ENCODE measurements at places on chromosomes 2 and 18.

DNA sequence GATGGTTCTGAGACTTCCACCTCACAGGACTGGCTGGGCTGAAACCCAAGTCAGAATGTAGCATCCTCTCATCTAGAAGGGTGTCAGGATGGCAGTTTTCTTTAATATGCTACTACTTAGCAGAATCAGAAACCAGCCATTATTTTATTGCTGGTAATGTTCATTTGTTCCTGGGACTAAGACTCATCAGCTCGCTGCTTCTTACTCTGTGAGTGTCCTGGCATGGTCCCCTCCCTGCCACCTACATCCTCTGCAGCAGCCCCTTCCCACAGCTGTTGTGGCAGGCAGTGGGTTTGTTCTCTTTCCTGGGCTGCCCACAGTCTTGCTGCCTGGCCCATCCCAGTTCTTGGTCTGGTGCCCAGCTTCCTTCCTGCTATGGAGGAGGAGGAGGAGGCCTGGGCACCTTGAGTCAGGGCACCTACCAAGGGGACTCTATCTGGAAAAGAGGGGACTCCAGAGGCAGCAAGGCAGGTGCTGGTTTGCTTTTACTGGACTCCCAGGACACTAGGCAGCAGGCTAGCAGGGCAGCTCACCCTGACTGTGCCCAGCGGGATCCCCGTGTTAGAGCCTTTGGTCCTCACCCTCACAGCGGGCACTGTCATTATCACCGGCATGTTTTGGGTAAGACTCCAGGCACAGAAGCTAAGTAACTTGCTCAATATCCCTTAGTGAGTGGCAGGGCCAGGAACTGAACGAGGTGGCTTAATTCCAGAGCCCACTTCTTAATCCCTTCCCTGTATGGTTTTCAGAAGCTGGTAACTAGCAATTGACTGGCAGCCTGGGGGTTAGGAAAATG, 62.1 kb downstream of the LRRFIP1 start:
- DNase-seq = no peak

DNA sequence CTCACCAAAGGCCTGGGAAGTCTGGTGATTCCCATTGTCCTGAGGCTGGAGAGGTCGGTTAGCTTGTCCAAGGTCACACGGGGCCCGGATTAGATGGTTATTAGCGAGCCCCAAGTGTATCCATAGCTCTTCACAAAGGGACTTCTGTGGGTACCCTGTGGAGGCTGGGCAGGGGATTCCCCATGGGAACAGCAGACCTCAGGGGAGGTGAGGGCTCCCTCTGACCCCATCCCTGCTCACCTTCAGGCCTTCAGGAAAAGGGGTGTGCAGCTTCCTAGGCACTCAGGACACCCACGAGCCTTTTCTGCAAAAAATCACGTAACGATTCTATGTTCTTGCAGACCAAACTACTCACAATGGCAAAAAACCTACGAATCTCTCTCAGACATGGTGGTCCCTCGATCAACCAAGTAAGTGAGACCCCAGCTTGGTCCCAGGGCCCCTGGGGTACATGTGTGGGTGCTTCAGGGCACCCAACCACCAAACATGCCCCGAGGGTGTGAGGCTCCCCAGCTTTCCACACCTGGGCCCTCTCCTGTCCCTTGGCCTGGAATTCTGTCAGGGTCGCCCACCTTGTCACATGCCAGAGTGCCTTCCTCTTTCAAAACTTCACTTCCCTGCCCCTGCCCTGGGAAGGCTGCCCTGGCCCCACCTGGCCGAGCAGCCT, 40.3 kb downstream of the PDIA6 start:
- DNase-seq = no peak

- no peak for DNase-seq
These were observed 49.0 kb upstream of the BIN1 start for GRCh38 chr2:127155947-127156346.

DNA sequence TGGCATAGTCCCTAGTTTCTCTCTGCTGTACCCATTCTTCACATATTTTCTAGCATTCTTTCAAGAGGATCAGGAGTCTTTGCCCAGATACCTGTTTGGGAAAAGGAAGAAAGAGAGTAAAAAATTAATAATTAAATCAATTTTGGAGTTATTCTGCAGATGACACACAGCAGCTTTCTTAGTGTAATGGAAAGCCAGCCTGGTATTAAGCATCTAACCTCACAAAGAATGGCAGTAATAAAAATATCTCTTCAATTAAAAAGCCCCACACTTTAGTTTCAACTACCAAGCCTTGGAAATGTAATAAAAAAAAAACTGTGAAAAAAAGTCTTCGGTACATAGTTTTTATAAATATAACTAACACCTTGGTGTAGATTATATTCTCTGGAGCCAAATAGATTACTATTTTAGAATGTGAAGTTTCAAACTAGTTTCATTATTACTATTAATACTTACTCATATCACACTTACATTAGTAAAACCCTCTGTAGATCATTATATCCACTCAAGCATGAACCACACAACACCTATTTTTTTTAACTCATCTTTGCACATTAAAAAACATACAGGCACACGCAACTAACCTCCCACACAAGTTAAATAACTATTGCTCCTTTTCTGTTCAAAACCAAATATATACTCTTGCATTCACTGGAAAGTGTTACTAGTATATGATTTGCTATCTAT, 90.9 kb downstream of the GPD2 start:
- DNase-seq = peak; percentile 24

GRCh38 chr2:584863-585823, 92.1 kb downstream of the TMEM18 start:
- DNase-seq = no peak

DNA sequence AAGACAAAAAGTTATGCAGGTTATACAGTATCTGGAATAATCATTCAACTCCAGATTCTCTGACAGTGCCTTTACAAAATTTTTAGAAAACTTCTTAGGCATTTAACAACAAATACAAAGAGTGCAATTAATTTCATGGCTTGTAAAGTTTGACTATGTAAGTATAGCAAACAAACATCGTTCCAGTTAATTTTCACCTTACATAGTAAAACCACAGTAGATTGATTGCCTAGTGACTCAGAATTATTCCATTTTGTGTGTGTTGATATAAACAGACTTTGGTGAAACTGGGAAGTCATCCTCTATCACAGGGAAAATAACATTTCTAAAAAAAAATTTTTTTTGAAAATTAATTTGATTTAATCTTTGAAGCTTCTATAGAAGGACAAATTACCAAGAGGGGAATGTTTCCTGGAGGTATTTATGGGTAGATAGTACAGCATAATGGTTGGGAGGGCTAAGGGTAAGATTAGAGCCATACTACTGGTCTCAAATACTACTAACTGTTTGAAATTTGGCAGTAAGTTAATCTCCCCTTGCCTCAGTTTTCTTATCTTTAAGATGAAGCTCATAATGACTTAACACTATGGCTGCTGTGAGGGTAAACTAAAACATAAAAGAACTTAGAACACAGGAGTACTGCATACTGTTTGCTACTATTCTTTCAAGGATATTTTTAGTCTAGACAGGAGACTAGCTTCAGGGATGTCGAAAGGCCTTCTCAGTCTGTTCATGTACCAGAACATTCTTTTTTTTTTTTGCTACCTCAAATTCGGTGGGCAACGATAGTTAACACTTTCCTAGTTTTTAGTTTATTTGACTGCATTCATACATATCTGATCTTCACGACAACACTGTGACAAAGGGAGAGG, 19.6 kb downstream of the NDUFAF7 start:
- DNase-seq = no peak
